Fibroblast of lung (primary cell): ENCODE measurements at places on chromosomes 12 and 14. TPM values are rescaled to one million over a fixed set of nuclear protein-coding genes. Genes with fewer than 3 reads are reported as not detected.

DNA sequence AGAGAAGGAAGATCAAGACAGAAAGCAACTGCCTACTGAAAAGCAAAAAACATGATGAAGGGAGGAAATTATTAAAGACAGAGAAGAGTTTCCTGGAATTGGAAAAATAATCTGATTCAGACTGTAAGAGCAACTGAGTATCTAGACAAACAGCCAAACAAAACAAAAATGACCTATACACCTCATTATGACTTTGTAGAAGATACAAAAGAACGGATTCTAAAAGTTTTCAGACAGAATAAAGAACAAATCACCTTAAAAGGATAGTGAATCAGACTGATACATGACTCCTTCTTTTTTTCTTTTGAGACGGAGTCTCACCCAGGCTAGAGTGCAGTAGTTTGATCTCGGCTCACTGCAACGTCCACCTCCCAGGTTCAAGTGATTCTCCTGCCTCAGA lies 10.4 kb downstream of the OSBPL8 start:
- DNase-seq: no peak

DNA sequence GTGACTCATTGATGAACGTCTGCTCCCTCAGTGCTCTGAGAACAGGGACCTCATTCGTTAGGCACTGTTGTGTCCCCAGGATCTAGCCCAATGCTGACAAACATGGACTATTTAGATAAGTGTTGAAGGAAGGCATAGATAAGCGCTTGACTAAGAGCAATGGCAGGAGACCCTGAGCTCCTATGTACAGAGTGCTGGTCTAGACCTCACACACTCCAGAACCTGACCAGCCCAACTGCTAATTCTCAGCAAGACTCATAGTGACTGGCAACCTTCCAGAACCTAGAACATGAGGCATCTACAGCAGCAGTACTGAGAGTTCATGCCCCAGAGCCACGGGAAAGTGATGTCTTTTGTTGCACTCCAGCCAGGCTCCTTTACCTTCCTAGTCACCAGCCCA lies 69.2 kb downstream of the CRACR2A start:
- peak; percentile 22 for DNase-seq

DNA sequence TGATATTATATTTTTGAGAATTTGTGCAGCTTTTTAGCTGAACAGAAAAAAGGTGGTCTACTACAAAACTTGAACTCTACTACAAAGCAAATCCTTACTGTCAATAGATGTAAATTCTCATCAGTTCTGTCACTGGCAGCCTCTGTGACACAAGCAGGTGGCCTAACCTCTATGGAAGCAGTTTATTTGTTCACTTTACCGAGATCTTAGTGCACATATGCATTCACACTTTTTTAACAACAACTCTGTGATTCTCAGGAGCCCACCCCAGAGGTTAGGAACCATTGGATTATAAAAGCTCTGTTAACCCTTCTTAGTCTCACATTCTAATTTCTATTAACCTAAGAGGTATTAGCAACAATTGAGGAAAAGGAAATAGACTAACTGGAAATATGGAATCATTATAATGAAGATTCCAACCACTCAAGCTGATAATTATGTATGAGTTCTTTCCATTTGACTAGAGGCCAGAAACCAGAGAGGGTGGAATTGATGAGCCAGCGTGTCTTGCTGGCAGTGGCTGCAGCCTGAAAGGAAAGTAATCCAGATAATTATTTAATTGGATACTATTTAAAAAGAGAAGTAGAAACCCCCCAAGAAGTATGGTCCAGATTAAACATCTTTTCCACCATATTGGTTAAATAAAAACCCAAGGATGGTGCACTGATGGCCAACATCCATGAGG lies 451.1 kb downstream of the TMEM117 start:
- DNase-seq: no peak

GRCh38 chr14:79256380-79256779 lies 954.9 kb downstream of the DIO2 start:
- DNase-seq: no peak

DNA sequence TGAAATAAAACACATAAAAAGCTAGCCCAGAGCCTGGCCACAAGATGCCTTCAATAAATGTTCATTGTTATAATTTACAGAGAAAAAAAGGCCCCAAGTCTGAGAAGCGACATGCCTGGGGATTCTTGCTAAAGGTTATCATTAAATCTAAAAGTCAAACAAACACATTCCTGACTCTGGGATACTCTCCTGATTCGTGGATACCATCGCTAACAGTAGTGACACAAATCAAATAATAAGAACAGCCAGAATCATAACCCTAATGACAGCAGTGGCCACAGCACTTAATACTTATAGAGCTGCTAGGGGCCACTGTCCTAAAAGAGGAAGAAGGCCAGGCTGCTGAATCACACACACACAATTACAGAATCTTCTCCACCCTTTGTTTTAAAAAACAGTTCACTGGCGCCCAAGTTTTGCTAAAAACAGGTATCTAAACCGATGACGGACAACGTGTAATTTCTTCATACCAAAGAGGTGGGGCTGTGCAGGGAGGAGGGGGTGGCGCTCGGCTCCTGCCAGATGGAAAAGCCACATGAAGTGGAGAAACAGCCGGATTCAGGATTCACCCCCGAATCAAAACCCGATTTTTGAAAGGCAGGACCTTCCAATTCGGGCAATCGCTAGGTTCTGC lies 1.2 kb downstream of the CLIP1 start:
- peak; percentile 58 for DNase-seq

MEG3 gene
- 95.0 and 182 TPM in 2 replicates for total RNA-seq
